ENCODE measurements at places on chromosomes 5 and 9. TPM values are rescaled to one million over a fixed set of nuclear protein-coding genes. Genes with fewer than 3 reads are reported as not detected.

PGM5 gene
- total RNA-seq = 3.0 TPM

CENPP gene
- total RNA-seq = 4.7 TPM

FAM221B gene
- total RNA-seq = not detected

RASGEF1C gene
- not detected for total RNA-seq

ADGRD2 gene
- total RNA-seq = not detected

DEPDC1B gene
- 1.5 TPM for total RNA-seq

ARL10 gene
- total RNA-seq = 23.8 TPM

KCNV2 gene
- total RNA-seq = not detected

WHRN gene
- total RNA-seq = 2.3 TPM

LCN9 gene
- total RNA-seq = not detected

DIRAS2 gene
- 0.78 TPM for total RNA-seq

IL5 gene
- total RNA-seq = not detected

FAT2 gene
- total RNA-seq = 0.05 TPM

AP3S1 gene
- 89.2 TPM for total RNA-seq

POU5F2 gene
- 1.2 TPM for total RNA-seq

BSPRY gene
- not detected for total RNA-seq

FAM174A gene
- total RNA-seq = 34.7 TPM

RANBP17 gene
- total RNA-seq = 18.2 TPM

PCDHB3 gene
- total RNA-seq = 0.09 TPM

COL5A1 gene
- 1,941 TPM for total RNA-seq

DNAJC21 gene
- 76.0 TPM for total RNA-seq

LEAP2 gene
- total RNA-seq = 0.18 TPM

CCL27 gene
- 0.59 TPM for total RNA-seq

NR2F1 gene
- 17.2 TPM for total RNA-seq

SOX30 gene
- total RNA-seq = not detected

FAM120A gene
- 87.3 TPM for total RNA-seq

MFAP3 gene
- 61.5 TPM for total RNA-seq

PARP8 gene
- total RNA-seq = 20.7 TPM

All from smooth muscle cell of the umbilical artery (primary cell).